ENCODE measurements at places on chromosomes 16 and 17.

DNA sequence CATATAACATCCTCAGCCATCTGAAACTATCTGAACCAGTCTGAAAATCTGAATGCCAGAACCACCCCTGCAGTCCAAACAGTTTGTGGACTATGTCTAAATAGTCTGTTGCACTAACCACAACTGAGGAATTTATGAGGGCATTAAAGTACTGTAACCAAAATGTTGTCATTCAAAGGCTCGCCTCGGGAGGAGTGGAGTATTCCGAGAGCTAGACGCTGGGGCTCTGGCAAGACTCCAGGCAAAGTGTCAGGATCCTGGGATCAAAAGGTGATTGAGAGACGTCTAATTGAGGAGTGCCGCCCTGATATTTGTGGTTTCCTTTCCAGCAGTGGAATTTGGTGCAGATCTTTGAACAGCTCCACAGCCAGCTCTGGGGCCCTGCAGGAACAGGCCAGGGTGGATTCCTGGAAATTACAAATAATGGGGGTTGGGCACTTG lies 142.9 kb upstream of the MYOCD start:
- no peak for DNase-seq

GRCh38 chr16:57788252-57788841 lies 13.9 kb downstream of the KIFC3 start:
- DNase-seq = no peak

DNA sequence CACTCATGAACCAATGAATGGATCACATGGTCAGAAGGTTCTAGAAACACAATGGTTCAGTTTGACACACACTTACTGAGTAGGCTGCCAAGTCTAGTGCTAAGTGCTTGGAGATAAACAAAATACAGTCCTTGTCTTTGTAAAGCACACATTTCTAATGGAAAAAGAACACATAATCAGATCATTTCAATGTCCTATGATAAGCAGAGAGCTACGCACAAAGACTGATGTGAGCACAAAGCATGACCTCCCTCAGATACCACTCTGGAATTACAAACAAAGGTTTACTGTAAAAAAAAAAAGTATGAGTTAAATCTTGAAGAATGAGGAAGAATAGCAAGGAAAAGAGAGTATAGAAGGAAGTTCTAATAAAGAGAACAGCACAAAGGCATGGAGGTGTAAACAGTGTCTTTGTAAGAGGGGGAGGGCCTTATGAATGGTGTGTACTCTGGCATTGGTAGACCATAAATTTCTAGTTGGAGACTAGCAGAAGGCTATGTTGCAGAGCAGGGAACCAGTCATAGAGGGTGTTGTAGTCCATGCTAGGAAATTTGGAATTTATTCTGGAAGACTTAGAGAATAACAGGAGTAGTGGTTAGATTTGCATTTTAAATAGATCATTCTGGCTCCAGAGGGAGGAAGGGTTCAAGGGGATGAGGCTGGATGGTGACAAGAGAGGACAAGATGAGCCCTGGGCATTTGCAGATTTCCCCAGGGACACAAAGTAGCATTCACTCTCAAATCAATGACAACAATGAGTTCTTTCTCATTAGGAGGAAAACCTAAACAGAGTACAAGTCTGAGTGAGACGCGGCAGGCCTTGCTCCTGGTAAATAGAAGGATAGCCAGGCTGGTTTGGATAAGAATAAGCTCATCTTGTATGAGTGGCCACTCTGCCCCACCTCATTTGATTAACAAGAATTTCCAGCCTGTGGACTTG lies 468.0 kb downstream of the TOX3 start:
- no peak for DNase-seq

DNA sequence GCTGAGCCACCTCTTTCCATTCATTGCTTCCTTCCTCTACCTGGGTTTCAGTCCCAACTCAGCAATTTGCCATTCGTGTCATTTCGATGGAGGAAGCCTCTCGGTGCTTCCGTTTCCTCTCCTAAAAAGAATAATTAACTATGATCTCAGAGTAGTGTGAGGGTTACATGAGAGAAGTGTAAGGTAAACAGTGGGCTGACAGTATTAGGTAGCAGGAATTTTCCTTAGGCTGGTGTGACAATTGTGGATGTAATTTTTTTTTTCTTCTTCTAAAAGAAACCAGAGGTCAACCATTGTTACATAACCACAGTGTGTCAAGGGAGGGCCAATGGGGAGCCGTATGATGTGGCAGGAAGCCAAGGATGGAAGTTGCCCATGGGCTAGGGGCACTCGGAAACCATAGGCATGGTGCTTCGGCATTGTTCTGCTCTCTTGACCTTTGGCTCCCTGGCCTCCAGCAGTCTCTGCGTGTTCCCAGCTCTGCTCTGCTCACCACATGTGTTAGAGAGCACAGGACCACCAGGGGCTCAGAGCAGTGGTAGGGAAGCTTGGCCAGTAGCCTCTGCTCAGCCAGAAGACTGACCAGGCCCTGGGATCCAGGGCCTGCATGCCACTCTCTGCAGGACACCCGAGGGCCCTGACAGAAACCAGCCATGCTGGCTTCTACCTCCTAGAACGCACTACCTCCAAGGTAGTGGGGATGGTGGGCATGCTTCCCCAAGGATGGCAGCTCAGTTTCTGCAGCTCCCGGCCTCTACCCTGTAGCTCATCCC lies 2.0 kb upstream of the TOP2A start:
- DNase-seq = no peak

GRCh38 chr17:60102632-60103096 lies 23.9 kb upstream of the HEATR6 start:
- DNase-seq = no peak

DNA sequence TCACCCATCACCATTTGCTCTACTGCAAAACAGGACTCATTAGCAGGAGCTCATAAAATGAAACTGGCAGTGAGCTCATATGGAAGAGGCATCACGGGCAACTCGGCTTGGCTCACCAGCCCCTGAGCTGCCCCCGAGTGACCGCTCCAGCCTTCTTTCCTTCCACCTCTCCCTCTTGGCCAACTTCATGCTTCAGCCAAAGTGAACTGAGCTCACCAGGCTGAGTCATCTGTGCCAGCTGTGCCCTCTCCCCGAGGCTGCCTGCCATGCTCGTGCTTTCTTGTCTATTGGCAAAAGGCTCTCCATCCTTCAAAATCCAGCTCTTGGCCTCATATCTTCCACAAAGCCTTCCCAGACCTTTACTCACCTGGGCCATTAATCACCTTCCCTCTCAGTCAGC lies 391.4 kb downstream of the WWOX start:
- DNase-seq = no peak

- DNase-seq = no peak
These were observed 121.9 kb upstream of the GSE1 start for GRCh38 chr16:85491058-85491771.

DNA sequence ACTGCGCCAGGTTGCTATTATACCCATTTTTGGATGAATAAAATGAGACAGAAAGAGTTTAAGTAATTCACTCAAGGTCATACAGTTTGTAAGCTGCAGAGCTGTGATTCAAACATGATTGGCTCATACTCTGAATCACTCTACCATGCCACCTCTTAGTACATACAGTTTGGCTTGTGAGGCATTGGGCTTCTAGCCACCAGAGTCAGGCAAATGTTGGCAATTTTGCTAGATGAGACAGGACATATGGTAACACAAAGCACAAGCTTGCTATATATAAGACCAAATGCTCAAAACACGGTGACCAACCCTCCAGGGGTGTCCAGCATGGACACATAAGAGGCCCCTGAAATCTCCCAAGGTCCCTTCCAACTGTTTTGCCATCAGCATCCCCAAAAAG lies 236.0 kb upstream of the IRX5 start:
- no peak for DNase-seq

- no peak for DNase-seq
These were observed 34.0 kb downstream of the KIAA0513 start for GRCh38 chr16:85061566-85061965.

DNA sequence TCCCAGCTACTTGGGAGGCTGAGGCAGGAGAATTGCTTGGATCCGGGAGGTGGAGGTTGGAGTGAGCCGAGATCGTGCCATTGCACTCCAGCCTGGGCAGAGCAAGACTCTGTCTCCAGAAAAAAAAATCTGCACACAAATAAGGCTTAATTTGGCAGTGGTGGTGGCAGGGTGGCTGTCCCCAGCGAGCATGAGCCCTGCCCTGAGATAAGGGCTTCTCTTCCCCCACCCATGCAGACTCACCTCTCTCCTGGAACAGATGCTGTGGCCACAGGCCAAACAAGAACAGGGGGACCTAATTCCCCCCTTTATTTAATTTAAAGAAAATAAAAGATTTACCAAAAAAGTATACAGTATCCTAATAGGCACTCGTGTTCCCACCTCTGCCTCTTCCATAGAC lies 157.2 kb downstream of the RAB11FIP4 start:
- DNase-seq = no peak

DNA sequence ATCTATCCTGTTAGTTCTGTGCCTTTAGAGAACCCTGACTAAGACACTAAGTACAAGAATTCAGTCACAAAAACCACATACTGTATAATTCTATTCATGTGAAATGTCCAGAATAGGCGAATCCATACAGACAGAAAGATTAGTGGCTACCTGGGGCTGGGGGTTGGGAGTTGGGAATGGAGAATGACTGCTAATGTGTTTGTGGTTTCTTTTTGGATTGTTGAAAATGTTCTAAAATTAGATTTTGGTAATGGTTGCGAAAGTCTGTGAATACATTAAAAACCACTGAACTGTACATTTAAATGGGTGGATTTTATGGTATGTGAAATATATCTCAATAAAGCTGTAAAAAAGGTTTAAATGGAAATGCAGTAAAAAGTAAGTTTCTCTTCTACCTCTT lies 80.4 kb upstream of the AKTIP start:
- no peak for DNase-seq

DNA sequence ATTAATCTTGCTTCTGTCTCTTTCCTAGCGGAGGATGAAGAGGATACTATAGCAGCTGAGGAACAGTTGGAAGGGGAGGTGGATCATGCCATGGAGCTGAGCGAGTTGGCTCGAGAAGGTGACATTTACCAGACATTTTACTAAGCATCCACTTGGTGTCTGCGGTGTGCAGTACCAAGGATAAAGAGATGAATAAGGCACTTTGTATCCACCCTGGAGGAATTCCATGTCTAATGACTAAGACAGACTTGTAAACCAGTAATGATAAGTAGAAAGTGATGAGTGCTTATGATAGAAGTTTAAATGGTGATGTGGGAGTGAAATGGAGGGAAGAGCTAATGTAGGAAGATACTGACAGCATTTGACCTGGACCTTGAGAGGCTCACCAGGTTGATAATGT lies 12.0 kb downstream of the SRCAP start:
- no peak for DNase-seq

- DNase-seq = no peak
These were observed 1.3 kb upstream of the HSD17B2 start for GRCh38 chr16:82033683-82034300.

DNA sequence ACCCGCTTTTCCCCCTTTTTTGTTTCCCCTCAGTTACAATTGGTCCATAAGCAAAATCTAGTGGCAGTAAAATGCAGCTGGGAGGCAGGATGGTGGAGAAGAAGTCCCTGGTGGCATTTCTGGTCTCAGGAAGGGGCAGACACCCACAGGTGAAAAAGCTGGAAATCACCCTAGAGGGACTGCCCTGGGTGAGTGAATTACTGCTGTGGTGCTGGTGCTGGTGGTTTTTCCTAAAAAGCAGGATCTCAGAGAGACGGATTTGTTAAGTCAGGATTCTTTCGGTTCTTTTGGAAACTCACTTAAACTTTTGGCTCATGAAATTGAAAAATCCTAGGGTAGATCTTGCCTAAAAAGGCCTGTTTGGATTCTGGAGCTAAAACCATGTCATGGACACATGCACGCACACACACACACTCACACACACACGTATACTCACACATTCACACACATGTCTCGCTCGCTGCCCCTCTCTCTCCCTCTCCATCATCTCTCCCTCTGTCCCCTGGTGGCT lies 65.8 kb downstream of the NKD1 start:
- DNase-seq = no peak

DNA sequence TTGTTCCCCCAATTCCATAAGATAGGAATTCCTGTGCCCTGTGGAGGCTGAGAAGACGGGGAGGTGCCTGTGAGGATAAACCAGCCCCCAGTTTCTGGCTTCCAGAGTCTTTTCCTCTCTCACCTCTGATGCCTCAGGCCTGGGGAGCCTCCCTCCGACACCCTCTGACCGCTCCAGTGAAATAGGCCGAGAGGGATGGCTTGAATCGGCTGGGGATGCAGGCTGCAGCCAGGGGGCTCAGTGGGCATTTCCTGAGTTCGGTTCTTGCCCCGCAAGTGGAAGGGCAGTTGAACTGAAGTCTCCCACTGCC lies 339.4 kb downstream of the SEC14L1 start:
- DNase-seq = no peak

DNA sequence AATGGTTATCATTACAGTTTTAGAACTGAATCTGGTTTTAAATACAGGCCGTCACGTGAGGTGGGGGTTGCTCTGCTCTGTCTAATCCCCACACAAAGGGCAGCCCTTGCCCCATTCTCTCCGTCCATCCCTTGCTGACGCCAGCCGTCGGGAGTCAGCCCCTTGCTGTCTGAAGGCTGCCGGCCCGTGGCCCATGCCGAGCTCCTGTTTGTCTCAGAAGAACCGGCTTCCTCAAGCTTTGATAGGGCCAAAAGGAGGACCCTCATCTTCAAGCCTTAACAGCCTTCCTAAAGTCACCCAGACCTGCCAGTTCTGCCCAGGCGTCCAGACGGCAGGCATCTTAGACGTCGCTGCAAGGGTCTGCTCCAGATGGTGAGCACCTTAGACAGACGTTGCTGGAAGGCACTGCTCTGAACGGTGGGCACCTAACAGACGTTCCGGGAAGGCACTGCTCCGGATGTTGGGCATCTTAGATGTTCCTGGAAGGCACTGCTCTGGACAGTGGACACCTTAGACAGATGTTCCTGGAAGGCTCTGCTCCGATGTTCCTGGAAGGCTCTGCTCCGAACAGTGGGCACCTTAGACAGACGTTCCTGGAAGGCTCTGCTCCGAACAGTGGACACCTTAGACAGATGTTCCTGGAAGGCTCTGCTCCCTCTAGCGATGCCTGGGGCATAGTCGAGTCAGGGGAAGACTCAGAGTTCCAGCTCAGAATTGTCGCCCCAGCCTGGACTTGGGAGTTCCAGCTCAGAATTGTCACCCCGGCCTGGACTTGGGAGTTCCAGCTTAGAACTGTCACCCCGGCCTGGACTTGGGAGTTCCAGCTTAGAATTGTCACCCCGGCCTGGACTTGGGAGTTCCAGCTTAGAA lies 35.1 kb upstream of the CHMP6 start:
- DNase-seq = no peak

GRCh38 chr17:59277031-59277430 lies 54.4 kb upstream of the YPEL2 start:
- no peak for DNase-seq

All from amniotic stem cell (primary cell).